RPMI7951 (cell line): ENCODE measurements at places on chromosomes 7 and 10. TPM values are rescaled to one million over a fixed set of nuclear protein-coding genes. Genes with fewer than 3 reads are reported as not detected.

The IKZF1 gene
- not detected in 2 replicates for total RNA-seq

The DMTF1 gene
- total RNA-seq, result 25.9 and 53.5 TPM in 2 replicates

The CFAP46 gene
- total RNA-seq, result not detected in 2 replicates

The CCDC136 gene
- total RNA-seq, result 2.8 and 3.8 TPM in 2 replicates

The ACHE gene
- total RNA-seq, result not detected in 2 replicates

The ACADSB gene
- total RNA-seq, result 3.8 and 4.2 TPM in 2 replicates

The TUBB8 gene
- not detected in 2 replicates for total RNA-seq
